ENCODE measurements at places on chromosomes 12 and 14.

DNA sequence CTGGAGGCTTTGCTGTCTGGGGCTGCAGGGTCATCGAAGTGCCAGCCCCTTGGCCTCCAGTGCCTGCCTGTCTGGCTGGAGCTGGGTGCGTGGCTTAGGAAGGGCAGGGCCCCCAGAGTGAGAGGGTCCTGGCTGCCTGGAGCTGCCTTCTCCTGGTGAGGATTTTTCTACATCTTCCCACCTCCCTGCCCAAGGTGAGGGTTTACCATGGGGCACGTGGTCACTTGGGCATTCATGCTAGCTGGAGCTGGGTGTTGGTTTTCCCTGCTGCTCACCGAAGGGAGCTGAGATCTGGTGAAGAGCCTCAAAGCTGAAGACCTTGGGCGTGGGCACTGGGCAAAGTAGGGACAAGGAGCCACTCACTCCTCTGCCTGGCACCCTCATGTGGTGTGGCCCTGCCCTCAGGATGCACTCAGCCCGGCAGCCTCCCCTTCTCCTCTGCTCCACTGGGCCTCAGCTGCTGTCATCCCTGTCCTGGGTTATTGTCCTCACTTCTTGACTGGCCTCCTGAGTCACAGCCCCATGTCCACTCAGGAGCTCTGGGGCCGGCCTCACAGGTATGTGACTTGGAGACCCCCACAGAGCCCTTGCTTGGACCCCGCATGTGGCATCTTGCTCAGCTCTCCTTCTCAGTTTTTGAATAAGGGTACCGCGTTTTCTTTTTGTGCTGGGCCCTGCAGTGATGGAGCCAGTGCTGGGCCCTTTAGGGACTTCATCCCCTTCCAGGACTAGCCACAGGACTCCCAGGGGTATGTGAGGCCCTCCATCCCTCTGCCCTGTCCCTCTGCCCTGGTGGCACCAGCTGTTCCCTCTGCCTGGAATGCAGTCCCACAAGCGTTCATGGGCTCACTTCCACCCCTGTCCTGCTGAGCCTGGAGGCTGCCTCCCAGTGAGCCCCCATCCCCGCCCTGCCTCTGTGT is 1.6 kb downstream of the CEP170B start:
- no peak for DNase-seq

GRCh38 chr12:124233041-124233796 is 61.7 kb upstream of the RFLNA start:
- DNase-seq = no peak

DNA sequence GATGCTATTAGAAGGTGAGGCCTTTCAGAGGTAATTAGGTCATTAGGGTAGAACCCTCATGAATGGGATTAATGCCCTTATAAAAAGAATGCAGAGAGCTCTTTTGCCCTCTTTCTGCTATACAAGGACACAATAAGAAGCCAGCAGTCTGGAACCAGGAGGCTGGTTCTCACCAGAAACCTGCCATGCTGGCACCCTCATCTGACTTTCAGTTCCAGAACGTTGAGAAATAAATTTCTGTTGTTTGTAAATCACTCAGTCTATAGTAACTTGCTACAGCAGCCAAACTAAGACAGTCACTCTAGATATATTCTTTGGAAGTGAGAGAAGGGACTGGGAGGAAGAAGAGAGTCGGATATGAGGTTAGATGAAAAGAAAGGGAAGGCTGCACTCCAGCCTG is 125.0 kb upstream of the MYF6 start:
- DNase-seq = no peak

- DNase-seq = no peak
Observed at GRCh38 chr12:8995021-8995775, 5.9 kb downstream of the KLRG1 start.

DNA sequence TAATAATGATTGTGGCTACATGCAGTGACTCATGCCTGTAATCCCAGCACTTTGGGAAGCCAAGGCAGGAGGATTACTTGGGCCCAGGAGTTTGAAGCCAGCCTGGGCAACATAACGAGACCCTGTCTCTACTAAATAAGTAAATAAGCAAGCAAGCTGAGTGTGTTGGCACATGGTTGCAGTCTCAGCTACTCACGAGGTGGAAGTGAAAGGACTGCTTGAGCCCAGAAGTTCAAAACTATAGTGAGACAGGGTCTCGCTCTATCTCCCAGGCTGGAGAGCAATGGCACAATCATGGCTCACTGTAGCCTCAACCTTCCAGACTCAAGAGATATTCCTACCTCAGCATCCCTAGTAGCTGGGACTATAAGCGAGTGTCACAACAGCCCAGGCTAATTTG is 64.7 kb downstream of the RPS6KA5 start:
- DNase-seq = no peak

DNA sequence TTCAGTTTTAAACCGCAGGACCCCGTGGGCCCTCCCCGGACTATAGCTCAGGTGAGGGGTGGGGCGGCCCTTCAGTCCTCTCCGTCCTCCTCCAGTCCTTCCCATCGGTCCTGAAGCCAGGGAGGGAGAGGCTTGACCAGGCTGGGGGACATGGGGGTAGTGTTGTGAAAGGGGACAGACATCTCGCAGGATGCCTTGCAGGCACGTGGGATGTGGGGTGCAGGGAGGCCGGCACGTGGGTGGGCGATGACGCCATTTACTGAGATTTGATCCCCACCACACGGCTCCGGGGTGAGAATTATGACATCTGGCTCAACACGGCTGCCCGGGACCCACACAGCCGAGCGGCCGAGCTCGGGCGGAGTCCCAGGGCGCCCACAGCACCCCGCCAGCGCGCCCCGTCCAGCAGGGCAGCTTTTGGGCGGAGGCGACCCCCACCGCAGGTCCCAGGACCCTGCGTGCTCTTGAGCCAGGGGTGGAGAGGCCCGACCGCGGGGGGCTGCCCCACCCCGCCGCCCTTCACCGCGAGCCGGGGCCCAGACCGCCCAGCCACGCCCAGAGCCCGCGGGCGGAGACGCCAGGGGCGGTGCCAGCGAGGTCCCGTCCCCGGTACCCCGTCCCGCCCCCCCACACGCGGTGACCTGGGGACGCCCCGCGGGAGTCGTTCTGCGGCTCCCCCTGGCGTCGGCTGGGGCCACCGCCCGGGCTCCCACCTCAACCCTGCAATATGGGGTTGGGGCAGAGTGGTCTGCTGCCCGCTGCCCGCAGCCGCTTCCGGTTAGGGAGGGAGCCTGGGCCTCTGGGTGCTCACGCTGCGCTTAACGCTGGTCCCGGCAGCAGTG is 3.3 kb upstream of the EXOC3L4 start:
- peak; percentile 69 for DNase-seq

GRCh38 chr12:14471497-14471896 is 96.2 kb downstream of the PLBD1 start:
- no peak for DNase-seq

GRCh38 chr14:106551265-106551664 is 1024.9 kb downstream of the TMEM121 start:
- no peak for DNase-seq

GRCh38 chr12:43097471-43097870 is 454.5 kb downstream of the ADAMTS20 start:
- DNase-seq = no peak

DNA sequence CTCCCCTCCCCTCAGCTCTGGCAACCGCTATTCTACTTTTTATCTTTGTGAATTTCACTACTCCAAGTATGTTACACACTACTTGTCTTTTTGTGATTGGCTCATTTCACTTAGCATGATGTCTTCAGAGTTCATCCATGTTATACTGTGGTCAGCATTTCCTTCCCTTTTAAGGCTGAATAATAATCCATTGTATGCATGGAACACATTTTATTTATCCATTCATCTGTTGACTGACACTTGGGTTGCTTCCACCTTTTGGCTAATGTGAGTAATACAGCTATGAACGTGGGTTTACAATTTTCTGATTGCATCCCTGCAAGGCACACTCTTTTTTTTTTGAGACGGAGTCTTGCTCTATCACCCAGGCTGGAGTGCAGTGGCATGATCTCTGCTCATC is 53.0 kb upstream of the FUT8 start:
- DNase-seq = no peak
